ENCODE measurements at places on chromosomes 12 and 14. TPM values are rescaled to one million over a fixed set of nuclear protein-coding genes. Genes with fewer than 3 reads are reported as not detected.

GRCh38 chr14:69096781-69097475 lies 56.0 kb downstream of the DCAF5 start:
- DNase-seq: no peak

GRCh38 chr14:59428581-59429012 lies 36.6 kb downstream of the GPR135 start:
- DNase-seq: no peak

- DNase-seq: no peak
Measured at GRCh38 chr14:105852378-105853088, 326.1 kb downstream of the TMEM121 start.

DNA sequence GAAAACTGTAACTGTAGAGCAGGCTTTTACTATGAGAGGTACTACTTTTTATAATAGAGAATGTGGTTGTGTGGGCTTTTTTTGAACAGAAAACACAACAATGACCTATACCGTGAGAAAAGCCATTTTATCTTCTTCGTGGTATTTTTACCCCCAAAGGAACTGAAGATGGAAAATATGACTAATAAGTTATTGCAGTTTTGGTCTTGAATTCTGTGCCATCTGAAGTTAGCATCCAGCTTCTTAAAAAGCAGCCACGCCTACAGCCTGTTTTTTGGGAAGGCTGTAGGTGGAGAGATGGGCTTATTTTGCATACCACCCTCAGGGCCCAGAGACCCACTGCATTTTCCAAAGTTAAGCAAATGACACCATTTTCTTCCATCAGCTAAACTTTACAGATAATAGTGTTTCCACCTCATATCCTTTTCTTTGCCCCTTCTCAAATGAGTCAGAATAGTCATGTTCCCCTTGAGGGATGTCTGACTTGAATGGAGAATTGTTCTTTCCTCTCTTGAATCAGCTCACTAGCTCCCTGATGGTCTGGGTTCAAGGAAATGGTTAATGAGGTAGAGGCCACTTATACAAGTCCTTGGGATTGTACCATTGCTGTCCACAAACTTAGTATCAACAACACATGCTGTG lies 53.0 kb downstream of the TBC1D30 start:
- peak; percentile 34 for DNase-seq

GRCh38 chr14:33940561-33941011 lies 10.3 kb downstream of the EGLN3 start:
- DNase-seq: no peak

- DNase-seq: no peak
Measured at GRCh38 chr12:65497660-65498059, 219.2 kb downstream of the MSRB3 start.

- no peak for DNase-seq
Measured at GRCh38 chr12:103457471-103457870, 38.3 kb downstream of the C12orf42 start.

DNA sequence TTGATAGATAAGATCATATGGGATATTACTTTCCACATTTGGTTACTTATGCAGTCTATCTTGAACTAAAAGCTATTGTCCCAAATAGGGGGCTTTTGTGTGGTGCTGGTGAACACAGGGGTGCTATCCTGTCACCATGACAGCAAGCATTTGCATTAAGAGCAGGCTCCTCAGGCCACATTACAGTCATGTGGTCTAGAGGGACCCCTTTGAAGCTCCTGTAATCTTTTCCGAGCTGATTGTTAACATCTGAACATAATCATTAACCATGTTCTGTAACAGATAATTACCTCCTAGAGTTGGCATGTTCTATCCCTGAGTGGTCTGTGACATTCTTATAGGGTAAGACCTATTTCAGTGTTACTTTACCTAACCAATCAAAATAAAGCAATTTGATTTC lies 178.8 kb downstream of the KTN1 start:
- no peak for DNase-seq

DNA sequence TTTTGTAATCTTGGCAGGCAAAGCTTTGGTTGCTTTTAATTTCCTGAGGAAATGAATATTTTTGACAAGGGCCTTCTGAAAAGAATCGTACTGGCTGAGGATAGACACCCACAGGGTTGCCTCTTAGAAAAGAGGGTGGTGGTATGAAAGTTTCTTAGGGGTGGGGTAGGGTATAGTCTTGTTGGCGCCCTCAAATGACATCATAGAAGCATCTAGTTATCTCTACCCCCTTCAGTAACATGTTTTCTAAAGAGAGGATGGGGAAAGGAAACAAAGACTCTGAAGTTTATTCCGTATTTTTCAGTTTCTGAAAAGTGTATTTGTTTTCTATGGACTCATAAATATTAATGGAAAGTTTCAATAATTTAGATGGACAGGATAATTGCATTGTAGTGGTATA lies 13.7 kb downstream of the PRKCH start:
- DNase-seq: no peak

GRCh38 chr14:75188520-75189268 lies 12.3 kb upstream of the TMED10 start:
- no peak for DNase-seq

GRCh38 chr14:67674139-67674479 lies 323 bp downstream of the VTI1B start:
- no peak for DNase-seq

- no peak for DNase-seq
Measured at GRCh38 chr12:54749191-54749818, 101.1 kb upstream of the DCD start.

GRCh38 chr12:79737875-79738718 lies 47.3 kb upstream of the PAWR start:
- no peak for DNase-seq

GRCh38 chr12:53352331-53353256 lies 16.4 kb upstream of the SP7 start:
- DNase-seq: peak; percentile 96

GRCh38 chr12:121568971-121569751 lies 11.7 kb downstream of the KDM2B start:
- DNase-seq: no peak

DNA sequence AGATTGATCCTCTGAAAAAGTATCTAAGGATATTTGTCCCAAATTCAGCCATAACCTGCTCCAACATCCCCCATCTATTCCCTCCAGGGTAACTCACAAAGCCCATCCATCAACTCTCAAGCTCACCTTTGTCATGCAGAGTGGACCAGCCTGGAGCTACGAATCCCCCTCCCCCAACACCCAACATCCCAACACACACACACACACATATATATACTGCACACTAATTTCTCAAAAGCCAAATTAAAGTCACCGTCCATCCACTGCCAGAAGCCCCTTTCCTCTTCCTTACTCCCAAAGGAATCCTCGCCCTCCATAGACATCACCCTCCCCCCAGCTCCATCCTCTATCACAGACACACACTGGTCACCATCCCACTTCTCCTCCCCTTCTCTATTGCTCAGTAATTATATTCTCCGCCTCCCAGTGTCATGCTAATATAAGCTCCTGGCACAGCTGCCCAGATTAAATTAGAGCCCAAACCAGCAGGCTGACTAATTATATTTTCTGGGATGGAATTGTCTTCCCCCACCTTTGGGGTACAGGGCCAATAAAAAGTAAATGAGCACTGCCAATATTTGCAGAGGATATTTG lies 13.5 kb upstream of the TESPA1 start:
- peak; percentile 62 for DNase-seq

DNA sequence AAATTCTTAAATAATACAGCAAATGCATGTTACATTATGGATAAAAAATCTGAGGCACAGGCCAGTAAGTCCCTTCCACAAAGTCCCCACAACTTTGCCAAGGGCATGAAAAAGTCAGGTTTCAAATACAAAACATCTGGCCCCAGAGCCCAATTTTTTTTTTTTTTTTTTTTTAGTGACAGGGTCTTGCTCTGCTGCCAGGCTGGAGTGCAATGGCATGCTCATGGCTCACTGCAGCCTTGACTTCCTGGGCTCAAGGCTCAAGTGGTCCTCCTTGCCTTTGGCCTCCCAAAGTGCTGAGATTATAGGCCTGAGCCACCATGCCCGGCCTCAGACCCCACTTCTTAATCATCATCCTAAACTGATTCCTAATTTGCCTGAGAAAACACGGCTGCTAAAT lies 3.1 kb upstream of the TTC8 start:
- no peak for DNase-seq

GRCh38 chr14:105483300-105484068 lies 3.2 kb upstream of the CRIP1 start:
- DNase-seq: no peak

DNA sequence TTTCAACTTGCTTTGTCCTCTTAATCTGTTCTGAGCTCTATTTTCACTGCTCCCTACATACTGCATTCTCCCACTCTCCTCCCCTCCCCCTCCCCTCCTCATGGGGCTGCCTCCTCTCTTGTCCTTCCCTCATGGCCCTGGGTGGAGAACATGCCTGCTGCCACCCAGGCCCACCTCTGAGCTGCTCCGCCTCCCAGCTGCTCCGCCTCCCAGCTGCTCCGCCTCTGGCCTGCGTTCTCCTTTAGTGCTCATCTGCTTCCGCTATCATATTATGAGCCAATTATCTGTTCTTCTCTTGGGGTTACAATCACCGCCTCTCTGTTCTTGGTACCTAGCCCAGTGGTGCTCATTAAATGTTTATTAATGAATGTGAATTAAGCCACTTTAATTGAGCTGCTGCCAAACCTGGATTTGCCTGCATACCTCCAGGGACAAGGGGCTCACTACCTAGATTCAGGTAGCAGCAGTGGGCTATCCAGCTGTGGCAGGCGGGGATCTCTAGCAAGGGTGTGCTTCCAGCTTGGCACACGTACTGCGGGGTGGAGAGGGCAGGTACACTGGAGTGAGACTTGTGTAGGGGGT lies 32.0 kb upstream of the FAM181A start:
- no peak for DNase-seq

DNA sequence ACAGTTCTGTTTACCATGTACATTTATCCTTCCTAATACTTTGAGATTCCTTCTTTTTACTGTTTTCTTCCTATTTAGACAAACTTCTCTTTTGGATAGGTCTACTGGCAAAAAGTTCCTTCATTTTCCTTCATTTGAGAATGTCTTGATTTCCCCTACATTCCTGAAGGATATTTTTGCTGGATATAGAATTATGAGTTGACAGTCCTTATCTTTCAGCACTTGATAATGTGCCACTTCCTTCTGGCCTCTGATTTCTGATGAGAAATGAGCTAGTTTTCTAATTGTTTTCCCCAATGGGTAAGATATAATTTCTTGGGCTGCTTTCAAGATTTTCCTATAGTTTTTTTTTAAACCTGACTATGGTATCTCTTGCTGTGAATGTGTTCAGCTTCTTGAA lies 75.6 kb downstream of the CEP83 start:
- DNase-seq: no peak

DNA sequence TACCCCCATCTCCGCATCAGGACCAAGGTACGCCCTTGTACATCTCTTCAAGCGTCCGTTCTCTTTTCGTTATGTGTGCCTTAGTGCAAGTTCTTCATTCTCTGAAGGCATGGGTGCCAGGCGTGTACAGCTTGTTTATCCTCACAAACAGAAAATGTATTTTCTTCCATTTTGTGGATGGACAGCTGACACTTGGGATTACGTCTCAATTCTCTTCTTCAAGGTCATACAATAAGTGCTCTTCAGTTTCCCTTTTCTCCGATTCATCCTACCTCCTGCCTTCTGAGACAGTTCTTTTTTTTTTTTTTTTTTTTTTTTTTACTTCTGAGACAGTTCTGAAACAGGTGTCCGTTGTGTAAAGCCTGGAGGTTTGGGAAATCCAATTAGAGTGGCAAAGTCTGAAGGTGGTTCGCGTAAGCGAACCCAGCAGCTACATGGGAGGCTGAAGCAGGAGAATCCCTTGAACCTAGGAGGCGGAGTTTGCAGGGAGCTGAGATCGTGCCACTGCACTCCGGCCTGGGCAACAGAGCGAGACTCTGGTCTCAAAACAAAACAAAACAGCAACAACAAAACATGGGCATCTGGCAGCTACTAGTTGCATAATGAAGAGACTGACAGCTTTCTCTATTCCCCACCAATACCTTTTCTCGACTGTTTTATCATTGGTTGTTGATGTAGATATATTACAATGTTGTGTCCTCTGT lies 734 bp downstream of the COX6A1 start:
- DNase-seq: no peak

- DNase-seq: no peak
Measured at GRCh38 chr14:105537580-105538474, 11.4 kb downstream of the TMEM121 start.

GRCh38 chr14:23171222-23171975 lies 12.1 kb downstream of the SLC7A8 start:
- DNase-seq: no peak

DNA sequence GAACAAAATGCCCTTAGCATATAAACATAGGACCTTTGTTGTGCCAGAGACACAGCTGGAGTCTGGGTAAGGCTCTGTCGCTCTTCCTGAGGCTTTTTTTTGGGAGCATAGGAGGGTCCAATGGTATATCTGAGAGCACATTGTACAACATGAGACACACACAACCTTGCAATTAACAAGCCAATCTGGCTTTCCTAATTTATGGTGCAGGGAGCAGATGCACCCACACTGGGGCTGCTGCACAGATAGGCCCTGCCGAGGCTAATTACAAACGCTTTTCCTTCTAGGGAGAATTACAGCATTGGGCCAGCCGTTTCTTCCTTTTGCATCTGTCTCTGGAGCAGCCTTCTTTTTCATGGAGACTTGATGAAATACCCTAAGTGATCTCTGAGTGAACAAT lies 75.0 kb upstream of the OVCH1 start:
- DNase-seq: no peak

Gene EGLN3
- total RNA-seq: 24.7 TPM

Gene KRT7
- 8.4 TPM for total RNA-seq

Gene HOXC5
- 2.0 TPM for total RNA-seq

Gene CHPT1
- total RNA-seq: 94.7 TPM

Gene TC2N
- 27.8 TPM for total RNA-seq

Gene SLCO1B1
- total RNA-seq: not detected

Gene SCNN1A
- 3.3 TPM for total RNA-seq

Gene PLEKHD1
- not detected for total RNA-seq

Gene IL26
- total RNA-seq: not detected

Gene PPP4R4
- 0.83 TPM for total RNA-seq

Gene NRXN3
- 71.1 TPM for total RNA-seq

Gene HOXC13
- not detected for total RNA-seq

Gene PSMA3
- total RNA-seq: 98.0 TPM

All from esophagus muscularis mucosa (tissue), 4 donors.